Purkinje cell (primary cell): ENCODE measurements at places on chromosomes 1 and 21. TPM values are rescaled to one million over a fixed set of nuclear protein-coding genes. Genes with fewer than 3 reads are reported as not detected.

PTGFR gene
- polyA plus RNA-seq, result not detected in 2 replicates

RNF187 gene
- 22.4 and 28.4 TPM in 2 replicates for polyA plus RNA-seq

GUCA2B gene
- not detected in 2 replicates for polyA plus RNA-seq

OR2T33 gene
- polyA plus RNA-seq, result not detected in 2 replicates

TMEM234 gene
- polyA plus RNA-seq, result 7.8 and 9.4 TPM in 2 replicates

CCDC17 gene
- polyA plus RNA-seq, result not detected in 2 replicates

QSOX1 gene
- polyA plus RNA-seq, result 33.0 and 65.4 TPM in 2 replicates

PLEKHA6 gene
- 3.3 and 4.9 TPM in 2 replicates for polyA plus RNA-seq

CLIC4 gene
- polyA plus RNA-seq, result 4.0 and 4.1 TPM in 2 replicates

CRYAA gene
- not detected in 2 replicates for polyA plus RNA-seq

MEX3A gene
- not detected in 2 replicates for polyA plus RNA-seq

RWDD3 gene
- polyA plus RNA-seq, result 18.5 and 31.8 TPM in 2 replicates

AK5 gene
- 17.3 and 62.7 TPM in 2 replicates for polyA plus RNA-seq

LCE1F gene
- not detected in 2 replicates for polyA plus RNA-seq

NBPF20 gene
- polyA plus RNA-seq, result 0.07 and 0.08 TPM in 2 replicates
